ENCODE measurements at places on chromosomes 7 and 10.

- DNase-seq: no peak
Measured at GRCh38 chr7:31049005-31049765, 2.9 kb upstream of the ADCYAP1R1 start.

DNA sequence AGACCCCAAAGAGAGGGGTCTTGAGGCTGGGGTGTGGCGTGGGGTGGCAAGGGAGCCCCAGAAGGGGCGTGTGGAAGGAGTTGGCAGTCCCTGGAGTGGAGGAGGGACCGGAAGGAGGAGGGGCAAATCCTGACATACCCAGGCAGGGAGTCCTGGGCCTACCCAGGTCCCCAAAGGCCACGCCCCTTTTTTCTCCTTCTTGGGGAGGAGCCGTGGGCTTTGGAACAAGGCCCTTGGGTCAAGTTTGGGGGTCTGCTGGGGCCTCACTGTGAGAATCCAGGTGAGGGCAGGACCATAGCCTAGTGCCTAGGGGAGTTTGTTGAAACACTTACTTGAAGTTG is 1.2 kb upstream of the SMARCD3 start:
- DNase-seq: no peak

DNA sequence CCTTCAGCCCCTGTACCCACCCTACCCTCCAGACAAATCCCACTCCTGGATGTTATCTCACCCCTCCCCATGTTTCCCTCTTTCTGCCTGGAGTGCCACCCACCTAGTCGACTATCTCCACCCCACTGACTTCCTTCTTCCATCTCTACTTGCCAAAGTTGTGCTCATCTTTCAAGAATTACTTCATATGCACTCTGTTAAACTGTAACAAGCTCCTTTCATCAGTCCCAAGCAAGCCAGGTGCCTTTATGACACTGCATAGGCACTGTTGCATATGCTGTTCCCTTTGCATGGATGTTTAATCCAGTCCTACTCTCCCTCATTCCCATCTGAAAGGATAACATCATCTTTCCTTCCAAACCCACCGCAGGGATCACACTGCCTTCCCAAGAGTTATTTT is 8.9 kb upstream of the CDK1 start:
- DNase-seq: no peak

GRCh38 chr10:25944771-25945170 is 10.7 kb downstream of the MYO3A start:
- DNase-seq: no peak

GRCh38 chr7:101362334-101363195 is at the start of gene COL26A1:
Gene COL26A1, plus strand, starts transcription at chr7:101362875. Its CDS starts 158 bp downstream, at chr7:101363033.
- no peak for DNase-seq

- no peak for DNase-seq
Measured at GRCh38 chr10:33653584-33654367, 319.3 kb upstream of the NRP1 start.

DNA sequence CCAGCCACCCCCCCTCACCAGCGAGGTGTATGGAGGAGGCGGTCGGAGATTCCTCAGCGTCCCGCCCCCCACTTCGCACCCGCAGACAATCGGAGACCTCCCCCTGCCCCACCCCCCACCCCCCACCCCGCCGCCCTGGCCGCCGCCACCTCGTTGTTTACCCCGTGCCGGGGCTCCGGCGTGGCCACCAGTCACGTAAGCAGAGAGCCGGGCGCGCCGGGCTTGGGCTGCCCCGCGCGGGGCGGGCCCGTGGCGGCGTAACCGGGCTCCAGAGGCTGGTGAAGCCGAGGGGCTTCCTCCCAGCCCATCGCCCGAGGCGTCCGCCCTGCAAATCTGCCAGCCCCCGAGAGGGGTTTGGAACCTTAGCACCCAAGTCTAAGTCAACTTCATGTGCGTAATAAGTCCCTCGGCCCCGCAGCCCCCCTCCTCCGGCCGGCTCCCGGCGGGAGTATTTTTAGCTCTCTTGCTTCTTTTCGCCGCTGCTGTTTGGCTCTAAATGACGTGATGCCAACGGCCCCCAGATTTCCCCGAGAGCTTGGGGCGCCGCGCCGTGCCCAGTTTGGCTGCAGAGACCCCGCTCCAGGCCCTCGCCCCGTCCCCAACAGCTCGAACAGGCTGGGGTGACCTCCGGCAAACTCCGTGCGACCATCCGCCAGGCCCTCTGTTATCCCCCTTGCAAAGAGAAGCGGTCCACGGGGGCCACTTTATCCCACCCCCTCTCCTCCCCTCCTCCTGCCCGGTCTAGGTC is 2.7 kb downstream of the MXI1 start:
- DNase-seq: no peak

GRCh38 chr7:86372262-86372661 is 271.4 kb upstream of the GRM3 start:
- DNase-seq: no peak

GRCh38 chr10:71316786-71317160 is 2.3 kb upstream of the SLC29A3 start:
- no peak for DNase-seq

GRCh38 chr7:112290065-112290464 is 83.6 kb downstream of the ZNF277 start:
- no peak for DNase-seq
